Stimulated activated CD4-positive, alpha-beta T cell treated with anti-CD3 and anti-CD28 coated beads, Interleukin-1b, Interleukin-23, amount 100 ng/mL, for 1 hour (primary cell): ENCODE measurements at places on chromosomes 1 and 21.
A peak's percentile ranks its signal among the peaks of the same experiment; 100 is the strongest.

- no peak for DNase-seq
Measured at GRCh38 chr1:107145637-107146036, 4.8 kb downstream of the NTNG1 start.

DNA sequence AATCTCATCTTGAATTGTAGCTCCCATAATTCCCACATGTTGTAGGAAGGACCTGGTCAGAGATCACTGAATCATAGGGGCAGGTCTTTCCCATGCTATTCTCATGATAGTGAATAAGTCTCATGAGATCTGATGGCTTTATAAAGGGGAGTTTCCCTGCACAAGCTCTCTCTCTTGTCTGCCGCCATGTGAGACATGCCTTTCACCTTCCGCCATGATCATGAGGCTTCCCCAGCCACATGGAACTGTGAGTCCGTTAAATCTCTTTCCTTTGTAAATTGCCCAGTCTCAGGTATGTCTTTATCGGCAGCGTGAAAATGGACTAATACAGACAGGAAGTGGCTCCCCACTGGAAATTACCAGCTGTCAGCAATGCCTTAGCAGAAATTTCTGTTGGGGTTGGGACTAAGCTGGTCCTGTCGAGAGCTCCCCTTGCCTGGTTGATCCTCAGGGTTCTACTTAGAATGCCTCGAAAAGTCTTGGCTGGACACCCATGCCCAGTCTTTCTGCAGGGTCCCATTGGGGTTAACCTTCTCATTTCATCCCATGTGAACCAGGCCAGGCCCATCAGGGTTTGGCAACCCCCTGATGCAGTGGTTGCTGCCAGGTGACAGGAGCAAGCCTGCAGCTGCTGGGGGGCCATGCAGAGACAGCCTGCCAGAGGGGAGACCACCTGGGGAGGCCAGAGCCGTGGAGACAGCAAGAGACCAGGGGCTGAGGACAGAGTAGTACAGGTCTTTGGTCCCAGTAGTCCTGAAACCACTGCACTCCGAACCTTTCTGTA, 2.8 kb upstream of the ABCG1 start:
- no peak for DNase-seq

- no peak for DNase-seq
Measured at GRCh38 chr21:39631842-39632562, 19.3 kb downstream of the B3GALT5 start.

DNA sequence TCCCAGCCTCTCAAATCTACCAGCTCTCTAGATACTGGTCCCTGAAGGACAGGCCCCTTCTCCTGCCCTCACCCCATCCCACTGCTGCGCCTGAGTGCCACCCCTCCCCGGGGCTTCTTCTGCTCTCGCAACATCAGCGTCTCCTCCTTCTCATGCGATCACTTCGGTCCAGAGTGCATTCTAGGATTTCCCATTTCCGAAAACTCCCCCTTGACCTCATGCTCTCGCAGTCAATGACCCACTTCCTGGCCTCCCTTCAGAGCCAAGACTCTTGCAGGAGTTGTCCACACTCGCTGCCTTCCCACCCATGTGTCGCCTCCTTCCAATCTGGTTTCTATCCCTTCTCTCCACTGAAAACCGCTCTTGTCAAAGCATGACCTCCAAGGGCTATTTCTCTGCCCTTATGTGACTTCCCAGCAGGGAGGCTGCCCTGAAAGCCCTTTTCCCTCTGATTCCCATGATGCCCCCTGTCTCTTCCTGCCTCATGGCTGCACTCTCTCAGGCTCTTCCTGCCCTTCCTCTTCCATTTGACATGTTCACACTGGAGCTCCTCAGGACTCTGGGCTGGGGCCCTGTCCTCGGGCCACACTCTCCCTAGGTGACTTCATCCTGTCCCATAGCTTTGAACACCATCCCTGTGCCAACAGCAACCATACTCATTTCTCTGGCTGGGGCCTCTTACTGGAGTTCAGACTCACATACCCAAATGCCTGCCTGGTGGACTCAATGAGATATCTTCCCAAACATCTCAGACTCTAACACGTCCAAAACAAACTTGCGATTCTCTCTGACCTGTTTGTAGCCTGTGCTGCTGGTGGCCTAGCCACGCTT, 46.0 kb downstream of the LDLRAD2 start:
- no peak for DNase-seq

- no peak for DNase-seq
Measured at GRCh38 chr1:53409233-53409632, 50.0 kb upstream of the DMRTB1 start.

- no peak for DNase-seq
Measured at GRCh38 chr1:246355411-246356230, 151.5 kb downstream of the SMYD3 start.

- no peak for DNase-seq
Measured at GRCh38 chr1:65062339-65062738, 85.7 kb upstream of the AK4 start.

GRCh38 chr1:198699167-198700015, 60.6 kb downstream of the PTPRC start:
- no peak for DNase-seq

DNA sequence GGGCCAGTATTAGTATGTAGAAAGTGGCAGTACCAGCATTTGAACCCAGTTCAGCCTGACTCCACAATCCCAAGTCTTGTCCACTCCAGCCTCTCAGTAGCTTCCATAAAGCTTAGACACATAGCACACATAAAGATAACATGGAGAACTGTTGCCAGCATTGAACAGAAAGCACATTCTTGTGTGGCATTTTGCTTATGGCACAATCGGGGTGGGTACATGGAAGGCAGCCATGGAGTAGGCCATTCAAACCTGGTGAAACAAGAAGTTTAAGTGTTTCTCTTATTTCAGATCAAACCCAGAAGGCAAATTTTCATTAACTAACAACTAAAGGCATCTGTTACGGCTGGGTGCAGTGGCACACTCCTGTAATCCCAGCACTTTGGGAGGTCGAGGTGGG, 102.7 kb downstream of the HIVEP3 start:
- DNase-seq, result no peak

- no peak for DNase-seq
Measured at GRCh38 chr1:196558411-196558810, 49.8 kb downstream of the KCNT2 start.

DNA sequence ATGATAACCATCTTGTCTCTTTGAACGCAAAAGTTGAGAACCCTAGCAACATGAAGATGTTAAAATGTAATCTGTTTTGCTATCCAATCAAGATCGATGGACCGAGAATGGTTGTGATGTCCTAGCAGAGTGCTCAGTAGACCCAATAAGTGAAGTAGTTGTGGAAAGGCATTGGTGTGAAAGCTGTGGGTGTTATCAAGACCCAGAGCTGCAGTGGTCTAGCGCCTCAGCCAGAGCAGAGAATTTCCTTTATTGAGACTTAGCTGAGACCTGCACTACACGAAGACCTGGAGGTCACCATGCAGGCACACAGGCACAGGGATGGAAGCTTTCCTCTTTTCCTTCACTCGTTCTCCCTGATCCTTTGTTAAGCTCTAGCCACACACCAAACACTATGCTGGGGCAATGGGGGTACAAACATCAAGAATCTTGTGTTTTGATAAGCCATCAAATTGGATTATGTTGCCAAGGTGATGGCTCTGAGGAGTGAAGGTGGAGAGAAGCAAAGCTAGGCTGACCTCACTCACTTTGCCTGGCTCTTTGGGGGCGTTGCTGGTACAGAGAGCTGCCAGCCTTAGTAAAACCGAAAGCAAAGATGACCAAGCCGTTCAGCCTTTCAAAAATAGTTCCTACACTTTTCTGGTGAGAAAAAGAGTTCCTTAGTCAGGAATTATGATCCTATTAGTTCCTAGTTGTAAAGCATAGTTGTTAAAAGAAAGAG, 24.1 kb downstream of the METTL13 start:
- no peak for DNase-seq

GRCh38 chr1:193283016-193283415, 96.6 kb upstream of the B3GALT2 start:
- no peak for DNase-seq

GRCh38 chr1:19825298-19825697, 10.2 kb upstream of the RNF186 start:
- no peak for DNase-seq

DNA sequence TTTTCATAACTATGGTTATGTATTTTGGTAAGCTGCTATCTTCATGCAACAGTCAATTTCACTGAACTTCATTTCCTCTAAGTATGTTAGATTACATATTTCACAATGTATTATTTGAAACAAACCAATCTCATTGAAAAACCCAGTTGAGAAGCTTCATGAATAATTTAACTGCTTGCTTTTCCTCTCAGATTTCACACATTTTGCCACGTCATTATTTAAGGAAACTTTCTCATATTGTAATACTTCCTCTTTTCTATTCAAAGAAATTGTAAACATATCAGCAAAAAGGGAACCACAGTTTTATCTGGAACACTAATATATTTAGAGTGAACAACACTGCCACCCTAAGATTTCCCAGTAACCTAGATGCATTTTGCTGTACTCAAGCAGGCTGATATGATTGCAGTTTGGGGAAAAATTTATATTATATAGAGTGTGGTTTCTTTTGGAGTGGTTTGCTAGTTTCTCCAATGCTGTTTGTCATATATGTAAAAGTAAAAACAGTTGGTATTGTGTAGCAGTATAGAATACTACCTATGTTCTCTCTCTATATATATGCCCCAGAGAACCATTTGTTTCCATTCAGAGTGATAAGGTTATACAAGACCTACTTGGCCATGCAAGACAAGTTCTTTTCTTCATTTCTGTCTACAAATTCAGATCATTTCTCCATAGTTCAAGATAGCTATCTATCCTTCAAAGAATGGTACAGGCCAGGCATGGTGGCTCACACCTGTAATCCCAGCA, 28.4 kb upstream of the AHCTF1 start:
- no peak for DNase-seq

- no peak for DNase-seq
Measured at GRCh38 chr21:45259206-45259840, 28.4 kb downstream of the POFUT2 start.

GRCh38 chr1:99645203-99645602, 710 bp upstream of the PALMD start:
- DNase-seq, result no peak

DNA sequence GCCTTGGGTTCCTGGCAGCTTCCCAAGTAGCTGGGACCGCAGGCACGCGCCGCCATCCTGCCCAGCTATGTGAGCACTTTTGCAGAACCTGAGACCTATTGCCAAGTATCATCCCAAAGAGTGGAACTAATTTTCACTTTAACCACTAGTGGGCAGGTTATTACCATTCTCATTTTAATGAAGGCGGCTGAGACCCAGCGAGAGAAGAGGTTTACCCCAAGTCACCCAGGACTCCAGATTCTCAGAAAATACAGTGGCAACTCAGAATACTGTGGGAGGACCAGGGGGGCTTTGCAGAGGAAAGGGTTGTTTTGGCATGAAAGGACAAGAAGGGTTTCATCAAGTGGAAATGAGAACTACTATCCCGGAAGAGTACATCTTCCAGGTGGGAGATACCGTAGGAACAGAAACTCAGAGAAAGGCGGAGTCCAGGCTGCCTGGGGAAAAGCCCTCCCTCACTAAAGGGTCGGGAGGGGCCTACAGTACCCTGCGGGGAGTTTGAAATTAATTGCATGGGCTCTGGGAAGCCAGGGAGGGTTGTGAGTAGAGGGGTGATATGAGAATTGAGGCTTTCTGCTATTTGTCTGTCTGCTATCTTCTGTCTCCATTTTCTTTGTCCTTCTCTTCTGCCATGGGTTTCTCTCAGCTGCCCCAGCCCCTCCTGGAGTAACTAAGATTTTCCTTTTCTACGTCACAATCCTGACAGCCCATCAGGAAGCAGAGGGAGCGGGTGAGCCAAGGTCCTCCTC, 7.2 kb upstream of the SEMA4A start:
- no peak for DNase-seq

- DNase-seq, result peak; percentile 52
Measured at GRCh38 chr1:153922076-153922971, 448 bp downstream of the GATAD2B start.

GRCh38 chr1:86965827-86966182, 51.4 kb downstream of the HS2ST1 start:
- no peak for DNase-seq

GRCh38 chr1:89203166-89203565, 4.4 kb upstream of the GBP4 start:
- no peak for DNase-seq

DNA sequence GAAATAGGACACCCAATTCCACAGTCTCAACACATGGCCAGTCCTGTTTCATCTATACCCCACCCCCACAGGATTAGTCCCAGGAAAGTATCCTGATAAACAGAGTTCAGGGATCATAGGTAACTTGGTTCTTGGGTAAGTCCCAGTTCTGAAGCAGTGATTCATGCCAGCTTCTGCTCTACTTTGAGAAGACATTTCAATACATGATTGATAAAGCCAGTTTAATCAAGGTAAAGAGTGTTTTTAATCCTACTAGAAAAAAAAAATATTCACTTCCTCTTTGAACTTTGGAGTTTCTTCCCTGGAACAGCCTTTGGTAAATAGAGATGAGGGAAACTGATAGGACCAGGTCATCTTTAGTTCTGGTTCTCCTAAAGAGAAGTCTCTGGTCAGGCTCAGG, 142.4 kb downstream of the TLR5 start:
- DNase-seq, result no peak

DNA sequence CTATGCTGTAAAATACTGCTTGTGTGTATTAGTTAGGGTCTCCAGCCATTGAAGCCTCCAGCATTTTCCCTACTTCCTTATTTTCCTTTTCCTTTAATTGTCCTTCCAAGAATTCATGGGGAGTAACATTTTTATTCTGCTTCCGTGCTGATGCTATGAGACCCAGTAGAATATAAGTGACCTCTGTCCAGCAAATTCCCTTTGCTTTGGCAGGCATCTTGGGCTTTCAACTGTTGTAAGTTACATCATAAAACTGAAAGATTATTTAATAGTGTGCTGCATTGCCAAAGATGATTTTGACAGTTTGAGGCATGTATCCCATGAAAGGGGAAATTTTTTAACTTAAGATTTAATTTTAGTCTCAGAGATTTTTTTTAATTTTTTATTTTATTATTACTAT, 48.1 kb upstream of the B3GALT2 start:
- no peak for DNase-seq

GRCh38 chr1:47436304-47436978, 1.4 kb upstream of the FOXD2 start:
- peak; percentile 68 for DNase-seq

GRCh38 chr1:93692451-93692861, 10.8 kb upstream of the BCAR3 start:
- no peak for DNase-seq

DNA sequence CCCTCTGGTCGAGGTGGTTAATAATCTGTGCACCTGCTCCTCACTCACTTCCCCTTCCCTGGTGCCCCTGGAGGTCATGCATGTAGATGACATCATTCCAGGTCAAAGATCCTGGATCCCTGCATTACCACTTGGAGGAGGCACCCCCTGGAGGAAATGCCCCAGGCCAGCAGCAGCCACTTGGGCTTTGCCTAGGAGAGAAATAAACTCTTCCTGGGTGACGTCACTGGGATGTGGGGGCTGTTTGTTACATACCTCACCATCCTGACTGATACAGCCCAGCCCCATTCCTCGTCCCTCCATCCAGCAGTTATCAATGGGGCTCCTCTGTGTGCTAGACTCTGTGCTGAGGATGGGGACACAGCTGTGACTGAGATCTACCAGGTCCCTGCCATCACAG, 433.6 kb downstream of the PTPRU start:
- no peak for DNase-seq
